Left lobe of liver (tissue), 2 donors: ENCODE measurements at places on chromosomes 6 and 20.
A peak's percentile ranks its signal among the peaks of the same experiment; 100 is the strongest.

GRCh38 chr6:9848094-9848493, 566.8 kb downstream of the TFAP2A start:
- no peak for DNase-seq

DNA sequence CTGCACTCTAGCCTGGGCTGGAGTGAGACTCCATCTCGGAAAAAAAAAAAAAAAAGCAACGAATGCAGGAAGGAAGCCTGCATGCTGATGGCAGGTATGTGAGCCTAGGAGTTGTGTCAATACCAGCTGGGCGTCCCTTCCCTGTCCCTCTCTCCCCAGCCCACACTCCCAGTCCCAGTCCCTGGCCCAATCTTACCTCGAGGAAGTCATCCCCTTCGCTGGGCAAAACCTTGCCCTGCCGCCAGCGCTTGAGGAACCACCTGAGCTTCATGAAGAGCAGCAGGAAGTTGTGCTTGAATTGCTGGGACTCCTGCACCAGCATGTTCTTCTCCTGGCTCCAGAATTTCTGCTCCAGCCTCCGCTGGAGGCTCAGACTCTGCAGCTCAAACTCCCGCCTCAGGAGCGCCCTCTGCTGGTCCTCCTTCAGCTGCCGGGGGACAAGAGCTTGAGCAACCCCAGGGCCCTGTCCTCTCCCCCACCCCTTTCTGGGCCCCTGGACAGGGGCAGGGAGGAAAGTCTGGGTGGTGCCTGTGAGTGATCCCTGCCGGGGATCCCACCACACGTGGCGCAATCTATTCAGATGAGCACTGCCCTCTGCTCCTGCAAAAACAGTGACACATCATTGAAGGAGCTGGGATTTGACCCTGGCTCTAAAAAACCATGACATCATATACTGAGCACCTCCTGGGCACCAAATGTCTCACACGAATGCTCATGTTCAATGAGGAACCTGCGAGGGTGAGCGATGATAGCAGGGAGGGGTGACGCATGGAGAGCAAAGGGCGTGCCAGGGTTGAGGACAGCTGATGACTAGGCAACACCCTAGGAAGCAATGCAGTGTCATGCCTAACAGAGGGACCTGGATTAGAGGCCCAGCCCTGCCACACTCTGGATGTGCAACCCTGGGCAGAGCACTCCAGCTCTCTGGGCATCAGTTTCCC, 35.0 kb upstream of the DSN1 start:
- DNase-seq = peak; percentile 57

GRCh38 chr20:20664795-20665589, 47.5 kb downstream of the RALGAPA2 start:
- DNase-seq = no peak

- no peak for DNase-seq
Measured at GRCh38 chr6:11179419-11180202, 52.9 kb downstream of the NEDD9 start.

DNA sequence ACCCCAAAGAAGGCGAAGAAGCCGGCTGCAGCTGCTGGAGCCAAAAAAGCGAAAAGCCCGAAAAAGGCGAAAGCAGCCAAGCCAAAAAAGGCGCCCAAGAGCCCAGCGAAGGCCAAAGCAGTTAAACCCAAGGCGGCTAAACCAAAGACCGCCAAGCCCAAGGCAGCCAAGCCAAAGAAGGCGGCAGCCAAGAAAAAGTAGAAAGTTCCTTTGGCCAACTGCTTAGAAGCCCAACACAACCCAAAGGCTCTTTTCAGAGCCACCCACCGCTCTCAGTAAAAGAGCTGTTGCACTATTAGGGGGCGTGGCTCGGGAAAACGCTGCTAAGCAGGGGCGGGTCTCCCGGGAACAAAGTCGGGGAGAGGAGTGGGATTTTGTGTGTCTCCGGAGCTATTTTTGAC, 69.6 kb downstream of the HFE start:
- peak; percentile 59 for DNase-seq

- DNase-seq = no peak
Measured at GRCh38 chr6:53591873-53592272, 47.0 kb upstream of the GCLC start.

DNA sequence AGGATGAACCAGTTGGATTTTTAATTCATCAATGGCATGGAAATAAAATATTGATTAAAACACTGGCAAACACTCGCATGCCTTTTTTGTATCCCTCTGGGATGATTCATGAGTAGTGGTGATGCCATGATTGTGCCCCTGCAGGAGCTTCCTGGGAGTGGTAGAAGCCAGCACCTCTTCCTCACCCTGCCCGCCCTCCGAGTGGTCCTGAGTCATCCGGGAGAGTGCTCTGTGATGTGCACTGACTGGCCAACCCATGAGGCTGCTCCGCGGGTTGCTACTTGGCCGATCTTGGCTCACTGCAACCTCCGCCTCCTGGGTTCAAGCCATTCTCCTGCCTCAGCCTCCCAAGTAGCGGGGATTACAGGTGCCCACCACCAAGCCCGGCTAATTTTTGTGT, 27.4 kb downstream of the GJA10 start:
- no peak for DNase-seq

DNA sequence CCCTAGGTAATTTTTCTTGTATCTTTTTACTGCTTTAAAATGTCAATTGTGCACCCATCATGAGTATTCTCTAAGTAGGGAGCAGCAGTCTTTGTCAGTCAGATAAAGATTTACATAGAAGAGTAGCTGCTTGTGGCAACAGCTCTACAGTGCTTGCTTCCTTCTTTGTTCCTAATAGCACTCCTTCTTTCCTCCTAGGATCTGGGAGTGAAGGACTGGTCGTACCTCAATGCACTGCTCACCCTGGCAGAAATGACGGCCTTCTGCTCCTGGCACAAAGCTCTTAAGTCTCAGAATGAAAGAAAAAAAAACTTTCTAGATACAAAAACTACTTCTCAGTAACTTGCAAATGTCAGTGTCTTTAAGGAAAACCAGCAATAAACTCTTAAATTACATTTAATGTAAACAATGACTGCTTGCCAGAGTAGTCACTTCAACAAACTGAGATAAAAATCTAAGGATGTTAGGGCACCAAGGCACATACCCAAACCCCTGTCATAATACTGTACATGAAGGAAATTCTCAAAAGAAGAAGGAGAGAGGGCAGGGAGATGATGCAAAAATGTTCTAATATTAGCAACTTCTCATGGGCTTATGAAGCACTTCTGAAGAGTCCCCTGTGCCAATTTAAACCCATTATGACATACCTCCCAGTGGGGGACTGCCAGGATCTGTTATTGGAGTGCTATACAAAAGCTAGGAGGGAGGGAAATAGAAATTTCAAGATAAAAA, 34.0 kb downstream of the NCOA6 start:
- DNase-seq = no peak

GRCh38 chr20:14559612-14560011, 222.2 kb upstream of the FLRT3 start:
- no peak for DNase-seq

DNA sequence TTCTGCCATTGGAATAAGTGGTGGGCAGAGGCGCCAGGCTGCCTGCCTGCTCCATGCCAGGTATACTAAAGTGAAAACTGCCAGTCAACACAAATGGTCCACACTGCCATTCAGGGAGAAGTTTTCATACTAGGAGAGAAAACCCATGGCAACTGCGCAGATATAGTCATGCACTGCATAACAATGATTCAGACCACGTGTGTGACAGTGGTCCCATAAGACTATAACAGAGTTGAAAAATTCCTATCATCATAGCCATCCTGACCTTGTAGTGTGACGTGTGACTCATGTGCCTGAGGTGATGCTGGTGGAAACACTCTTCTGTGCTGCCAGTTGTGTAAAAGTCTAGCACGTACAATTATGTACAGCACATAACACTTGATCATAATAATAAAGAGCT, 25.1 kb downstream of the ZC3H12D start:
- DNase-seq = no peak

- DNase-seq = no peak
Measured at GRCh38 chr6:127164036-127164435, 45.6 kb downstream of the RSPO3 start.

DNA sequence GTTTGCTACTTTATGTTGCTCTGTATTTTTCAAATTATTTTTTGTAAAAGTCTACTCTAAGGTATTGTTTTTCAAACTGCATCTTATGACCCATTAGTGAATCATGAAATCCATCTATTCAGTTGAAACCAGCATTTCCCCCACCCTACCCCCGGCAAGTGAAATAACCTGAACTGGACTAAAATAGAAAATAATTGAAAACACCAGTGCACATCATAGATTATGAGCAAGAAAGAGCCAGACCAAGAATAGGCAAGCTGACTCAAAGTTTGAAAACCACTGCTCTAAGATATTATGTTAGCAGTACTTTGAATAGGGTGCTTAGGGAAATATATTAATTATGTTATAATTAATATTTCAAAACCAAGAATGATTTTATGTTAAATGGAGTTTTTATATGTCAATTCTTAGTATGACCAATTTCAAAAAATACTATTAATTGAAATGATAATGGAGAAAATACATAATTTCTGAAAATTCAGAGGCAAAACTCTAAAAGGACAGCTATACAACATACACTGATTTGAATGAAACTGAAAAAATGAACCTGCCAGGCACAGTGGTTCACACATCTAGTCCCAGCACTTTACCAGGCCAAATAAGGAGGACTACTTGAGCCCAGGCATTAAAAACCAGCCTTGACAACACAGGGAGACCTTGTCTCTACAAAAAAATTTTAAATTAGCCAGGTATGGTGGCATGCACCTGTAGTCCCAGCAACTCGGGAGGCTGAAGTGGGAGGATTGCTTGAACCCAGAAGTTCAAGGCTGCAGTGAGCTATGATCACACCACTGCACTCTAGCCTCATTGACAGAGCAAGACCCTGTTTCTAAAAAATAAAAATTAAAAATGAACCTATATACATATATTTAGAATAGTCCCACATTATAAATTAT, 112.0 kb downstream of the CDK19 start:
- no peak for DNase-seq

DNA sequence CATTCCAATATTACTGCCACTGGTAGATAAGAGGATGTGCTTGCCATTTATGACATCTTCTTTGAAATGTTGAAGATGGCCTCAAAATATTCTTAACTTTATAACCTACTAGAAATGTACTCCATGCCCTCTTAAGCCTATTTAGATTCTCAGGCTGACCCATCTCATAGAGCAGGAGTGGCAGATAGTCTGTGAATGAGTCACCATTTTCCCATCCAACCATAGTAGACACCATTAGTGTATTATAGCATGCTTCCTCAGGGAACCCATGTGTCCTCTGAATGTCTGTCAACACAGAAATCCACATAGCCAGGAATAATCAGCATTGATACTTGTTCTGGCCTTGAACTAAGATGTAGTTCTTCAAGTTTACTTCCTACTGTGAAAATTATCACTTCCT, 150.2 kb downstream of the IMPG1 start:
- no peak for DNase-seq

DNA sequence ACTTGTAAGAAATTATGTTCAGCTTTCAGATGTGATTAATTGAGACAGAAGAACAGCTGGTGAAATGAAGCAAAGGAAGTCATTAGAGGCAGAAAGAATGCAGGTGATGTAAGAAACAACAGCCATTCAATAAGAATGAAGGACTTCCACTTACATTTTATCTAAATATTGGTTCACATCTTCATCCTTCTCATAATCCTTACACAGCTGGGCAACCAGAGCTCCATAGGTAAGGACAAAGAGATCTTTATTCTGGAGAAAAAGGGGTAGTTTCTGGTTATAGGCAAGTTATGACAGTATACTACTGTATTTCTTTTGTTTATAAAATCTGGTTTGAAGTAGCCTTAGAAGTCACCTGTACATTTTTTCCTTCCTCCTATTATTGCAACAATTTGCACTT, 2.3 kb downstream of the TRAPPC3L start:
- no peak for DNase-seq

DNA sequence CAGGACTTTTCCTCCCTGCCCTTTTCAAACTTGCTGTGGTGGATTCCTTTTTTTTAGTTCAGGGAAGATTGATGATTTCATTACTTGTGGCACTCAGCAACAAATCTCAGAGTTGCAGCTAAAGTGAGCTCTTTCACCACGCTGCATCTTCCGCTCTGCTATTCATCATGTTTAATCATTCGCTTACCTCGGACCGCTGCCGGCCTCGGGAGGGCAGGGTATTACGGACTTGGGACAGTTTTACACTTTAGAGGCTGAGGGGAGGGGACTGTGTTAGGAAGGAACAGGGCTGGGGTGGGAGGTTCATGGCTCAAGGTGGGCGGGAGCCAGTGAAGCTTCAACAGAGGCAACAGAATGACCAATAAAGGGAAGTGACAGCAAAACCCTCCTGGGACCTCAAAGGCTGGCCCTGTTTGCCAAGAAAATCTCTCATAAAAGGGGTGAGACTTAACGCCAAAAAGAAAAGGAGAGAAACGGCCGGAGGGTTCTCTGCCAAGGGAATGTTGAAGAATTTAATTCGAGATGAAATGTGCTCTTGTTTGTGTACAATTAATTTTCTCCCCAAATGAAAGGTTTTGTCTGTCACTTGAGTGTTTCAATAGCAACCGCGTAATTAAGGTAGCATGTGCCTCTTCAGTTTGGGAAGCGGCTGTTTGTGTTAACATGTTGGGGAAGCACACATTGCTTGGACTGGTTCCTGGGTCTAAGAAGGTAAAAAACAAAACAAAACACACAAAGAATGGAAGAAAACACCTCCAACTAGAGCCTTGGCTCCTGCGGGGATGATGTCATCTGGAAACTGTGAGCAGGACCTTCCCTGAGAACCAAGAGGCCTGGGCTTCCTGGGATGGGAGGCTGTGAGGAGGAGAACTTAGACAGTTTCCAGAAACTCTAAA, 72.5 kb upstream of the SULF2 start:
- DNase-seq = no peak

- no peak for DNase-seq
Measured at GRCh38 chr6:45637056-45637455, 259.3 kb upstream of the SUPT3H start.

GRCh38 chr20:10490706-10491105, 55.6 kb downstream of the SLX4IP start:
- no peak for DNase-seq

- DNase-seq = no peak
Measured at GRCh38 chr6:14876778-14877613, 368.9 kb upstream of the JARID2 start.

GRCh38 chr20:46772901-46773300, 63.5 kb downstream of the SLC2A10 start:
- DNase-seq = no peak

GRCh38 chr6:113903666-113904330, 46.7 kb downstream of the MARCKS start:
- DNase-seq = peak; percentile 47

DNA sequence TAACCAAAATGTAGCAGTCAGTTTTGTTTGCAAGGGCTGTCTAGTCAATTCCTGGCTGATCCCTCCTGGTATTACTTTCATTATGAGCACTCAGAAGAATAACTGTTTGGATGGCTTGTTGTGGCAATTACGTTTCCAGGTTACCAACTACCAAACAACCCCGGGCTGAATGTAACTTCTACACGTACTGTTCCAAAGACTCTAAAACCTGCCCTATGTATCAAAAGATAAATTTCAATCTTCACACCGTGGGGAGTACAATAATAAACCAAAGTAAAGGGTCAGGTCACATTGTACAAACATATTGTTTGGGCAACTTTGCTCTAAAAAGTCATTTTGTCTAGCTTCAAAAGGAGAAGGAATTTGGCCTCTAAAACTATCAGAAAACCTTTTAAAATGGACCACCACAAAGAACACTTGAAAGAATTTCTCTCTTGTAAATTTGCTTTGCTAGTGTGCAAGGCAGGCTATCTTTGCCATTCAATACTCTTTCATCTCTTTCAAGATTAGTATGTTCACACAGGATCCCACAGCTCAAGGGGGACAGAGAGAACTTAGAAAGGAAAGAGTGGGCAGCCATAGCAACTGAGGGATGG, 27.6 kb downstream of the DCDC2 start:
- no peak for DNase-seq

GRCh38 chr6:14540810-14541540, 423.4 kb downstream of the CD83 start:
- no peak for DNase-seq
